ENCODE measurements at places on chromosomes 11 and 22. TPM values are rescaled to one million over a fixed set of nuclear protein-coding genes. Genes with fewer than 3 reads are reported as not detected.

RTN4RL2 gene
- total RNA-seq = 13.8 TPM

DDTL gene
- total RNA-seq = 5.8 TPM

SLC22A9 gene
- not detected for total RNA-seq

B4GALNT4 gene
- 97.8 TPM for total RNA-seq

HARBI1 gene
- 4.4 TPM for total RNA-seq

RBMXL2 gene
- total RNA-seq = not detected

C1QTNF4 gene
- total RNA-seq = 9.5 TPM

CDC42EP2 gene
- total RNA-seq = 15.2 TPM

SPI1 gene
- total RNA-seq = 0.59 TPM

DNA sequence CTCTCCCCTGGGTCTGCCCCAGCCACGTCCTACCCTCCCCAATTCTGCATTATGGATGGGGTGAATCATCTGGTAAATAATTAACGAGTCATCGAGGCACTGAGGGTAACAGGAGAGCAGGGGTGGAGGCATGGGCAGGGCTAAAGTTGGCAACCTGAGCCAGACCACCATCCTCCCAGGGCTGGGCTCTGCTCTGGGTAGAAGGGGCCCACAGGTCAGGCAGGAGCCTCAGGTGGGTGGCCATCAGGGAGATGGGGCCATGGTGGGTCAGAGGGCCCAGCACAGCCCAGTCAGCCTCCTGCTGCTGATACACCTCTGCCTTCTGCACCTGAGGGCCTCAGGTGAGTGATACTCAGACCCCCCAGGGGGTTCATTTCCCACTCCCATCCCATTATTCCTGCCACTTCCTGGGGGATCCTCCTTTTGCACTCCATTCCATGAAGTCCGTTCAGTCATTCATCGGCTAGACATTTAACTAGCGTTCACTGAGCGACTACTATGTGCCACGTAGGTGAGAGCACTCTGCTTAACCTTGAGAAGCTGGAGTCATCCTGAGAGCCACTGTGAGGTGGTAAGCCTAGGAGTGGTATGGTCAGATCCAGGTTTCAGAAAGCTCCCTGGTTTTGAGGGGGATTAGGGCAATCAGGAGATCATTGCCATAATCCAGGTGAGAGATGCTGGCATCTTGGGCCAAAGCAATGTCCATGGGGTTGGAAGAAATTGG lies at the start of gene VSIG10L2:
VSIG10L2 (plus strand) TSS at position 248 of the 724 bp plus-strand sequence; CDS start at position 260, 12 bp downstream.
- no peak for DNase-seq

DNA sequence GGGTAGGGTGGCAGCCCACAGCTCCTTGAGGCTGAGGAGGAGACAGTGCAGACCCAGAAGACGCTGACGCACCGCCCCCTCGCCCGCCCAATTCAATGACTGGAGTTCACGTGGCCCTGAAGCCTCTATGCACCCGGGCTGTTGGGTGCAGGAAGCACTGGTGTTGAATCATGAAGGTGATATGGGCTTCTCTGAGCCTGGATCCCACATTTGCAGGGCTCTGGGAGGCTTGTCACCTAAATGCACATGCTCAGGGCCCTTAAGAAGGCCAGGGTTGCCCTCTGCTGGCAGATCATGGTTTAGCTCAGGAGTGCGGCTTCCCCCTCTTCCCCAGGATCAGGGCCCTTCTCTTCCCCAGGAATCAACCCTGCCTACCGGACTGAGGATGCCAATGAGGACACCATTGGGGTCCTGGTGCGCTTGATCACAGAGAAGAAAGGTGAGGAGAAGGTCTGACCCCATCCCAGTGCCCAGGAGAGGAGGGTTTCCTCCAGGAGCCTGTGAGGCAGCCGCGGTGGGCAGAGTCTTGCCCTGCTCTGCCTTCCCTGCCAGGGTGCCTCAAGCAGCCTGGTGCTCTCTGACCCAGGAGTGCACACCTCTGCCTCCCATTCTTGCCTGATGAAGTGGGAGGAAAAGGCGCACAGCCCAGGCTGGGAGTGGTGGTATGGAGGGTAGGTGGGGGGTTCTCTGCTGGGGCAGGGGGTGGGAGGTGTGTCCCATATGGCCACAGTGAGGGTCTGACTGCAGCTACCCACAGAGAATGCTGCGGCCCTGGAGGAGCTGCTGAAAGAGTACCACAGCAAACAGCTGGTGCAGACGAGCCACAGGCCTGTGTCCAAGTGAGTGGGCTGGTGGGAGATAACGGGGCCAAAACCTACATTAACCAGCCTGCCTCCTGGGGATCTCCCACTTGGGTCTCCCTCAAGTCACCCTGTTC lies 17.5 kb downstream of the RELT start:
- peak; percentile 87 for DNase-seq

DNA sequence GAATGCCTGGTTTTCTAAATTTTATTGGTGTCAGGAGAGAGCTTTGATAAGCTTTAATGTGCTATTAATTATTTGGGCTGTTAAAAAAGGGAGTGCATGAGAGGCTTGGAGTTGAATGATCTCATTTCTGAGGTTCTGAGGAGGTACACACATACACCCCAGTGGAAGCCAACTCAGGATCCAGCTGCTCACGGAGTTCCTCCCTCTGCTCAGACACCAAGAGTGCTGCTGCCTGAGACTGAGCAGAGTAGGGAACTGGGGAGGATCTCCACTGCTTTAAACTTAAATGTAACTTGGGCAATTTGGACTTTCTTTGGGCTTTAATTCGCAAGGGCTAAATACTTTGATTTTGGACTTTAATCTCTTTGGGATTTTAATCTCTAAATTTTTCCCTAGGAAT lies 414.4 kb upstream of the CADM1 start:
- DNase-seq = no peak

DNA sequence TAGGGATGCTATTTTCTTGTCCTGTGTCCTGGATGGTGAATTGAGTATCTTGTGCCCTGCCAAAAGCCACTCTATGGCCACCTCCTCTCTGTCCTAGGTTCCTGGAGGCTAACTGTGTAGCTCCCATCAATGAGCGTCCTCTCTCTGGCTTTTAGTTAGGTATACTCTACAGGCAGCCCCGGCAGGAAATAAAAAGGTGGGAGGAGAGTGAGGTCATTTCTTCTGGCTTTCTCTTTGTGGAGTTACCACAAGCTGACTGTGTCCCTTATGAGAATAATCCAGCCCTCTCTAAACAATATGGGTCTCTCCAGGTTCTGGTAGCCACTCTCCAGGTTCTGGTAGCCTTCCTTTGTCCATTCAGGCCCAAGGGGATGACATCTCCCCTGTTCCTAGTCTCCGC lies 11.7 kb upstream of the ASPHD2 start:
- DNase-seq = no peak

- no peak for DNase-seq
Measured at GRCh38 chr11:118901494-118902335, 18.0 kb downstream of the CXCR5 start.

DNA sequence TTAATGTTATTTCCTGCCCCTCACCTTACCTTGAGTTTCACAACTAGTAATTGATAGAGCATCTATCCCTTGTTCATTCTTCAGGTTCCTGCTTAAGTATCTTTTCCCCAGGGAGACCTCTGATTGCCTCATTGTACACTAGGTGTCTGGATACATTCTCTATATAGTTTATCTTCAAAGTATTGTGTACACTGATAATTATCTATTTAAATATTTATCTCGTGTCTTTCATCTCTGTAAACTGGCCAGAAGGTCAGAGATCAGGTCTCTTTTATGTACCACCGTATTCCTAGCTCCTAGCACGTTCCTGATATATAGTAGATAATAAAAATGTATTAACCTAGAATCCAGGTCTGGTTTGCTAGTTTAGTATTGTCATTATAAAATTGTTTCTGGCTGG lies 6.4 kb downstream of the TMEM126B start:
- no peak for DNase-seq

DNA sequence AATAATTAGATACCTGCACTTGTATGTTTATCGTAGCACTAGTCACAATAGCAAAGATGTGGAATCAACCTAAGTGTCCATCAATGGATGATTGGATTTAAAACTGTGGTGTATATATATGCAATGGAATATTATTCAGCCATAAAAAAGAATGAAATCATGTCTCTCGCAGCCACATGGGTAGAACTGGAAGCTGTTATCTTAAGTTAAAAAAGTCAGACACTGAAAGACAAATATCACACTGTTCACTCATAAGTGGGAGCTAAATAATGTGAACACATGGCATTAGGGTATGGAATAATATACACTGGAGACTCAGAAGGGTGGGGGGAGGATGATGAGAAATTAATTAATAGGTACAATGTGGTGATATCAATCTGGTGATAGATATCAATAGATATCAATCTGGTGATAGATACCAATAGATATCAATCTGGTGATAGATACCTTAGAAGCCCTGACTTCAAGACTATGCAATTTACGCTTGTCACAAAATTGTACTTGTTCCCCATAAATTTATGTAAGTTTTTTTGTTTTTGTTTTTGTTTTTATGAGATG lies 2.0 kb downstream of the LMO2 start:
- no peak for DNase-seq

- DNase-seq = no peak
Measured at GRCh38 chr11:37712251-37712650, 1114.2 kb upstream of the RAG2 start.

- no peak for DNase-seq
Measured at GRCh38 chr11:17821648-17822400, 87.2 kb downstream of the KCNC1 start.

DNA sequence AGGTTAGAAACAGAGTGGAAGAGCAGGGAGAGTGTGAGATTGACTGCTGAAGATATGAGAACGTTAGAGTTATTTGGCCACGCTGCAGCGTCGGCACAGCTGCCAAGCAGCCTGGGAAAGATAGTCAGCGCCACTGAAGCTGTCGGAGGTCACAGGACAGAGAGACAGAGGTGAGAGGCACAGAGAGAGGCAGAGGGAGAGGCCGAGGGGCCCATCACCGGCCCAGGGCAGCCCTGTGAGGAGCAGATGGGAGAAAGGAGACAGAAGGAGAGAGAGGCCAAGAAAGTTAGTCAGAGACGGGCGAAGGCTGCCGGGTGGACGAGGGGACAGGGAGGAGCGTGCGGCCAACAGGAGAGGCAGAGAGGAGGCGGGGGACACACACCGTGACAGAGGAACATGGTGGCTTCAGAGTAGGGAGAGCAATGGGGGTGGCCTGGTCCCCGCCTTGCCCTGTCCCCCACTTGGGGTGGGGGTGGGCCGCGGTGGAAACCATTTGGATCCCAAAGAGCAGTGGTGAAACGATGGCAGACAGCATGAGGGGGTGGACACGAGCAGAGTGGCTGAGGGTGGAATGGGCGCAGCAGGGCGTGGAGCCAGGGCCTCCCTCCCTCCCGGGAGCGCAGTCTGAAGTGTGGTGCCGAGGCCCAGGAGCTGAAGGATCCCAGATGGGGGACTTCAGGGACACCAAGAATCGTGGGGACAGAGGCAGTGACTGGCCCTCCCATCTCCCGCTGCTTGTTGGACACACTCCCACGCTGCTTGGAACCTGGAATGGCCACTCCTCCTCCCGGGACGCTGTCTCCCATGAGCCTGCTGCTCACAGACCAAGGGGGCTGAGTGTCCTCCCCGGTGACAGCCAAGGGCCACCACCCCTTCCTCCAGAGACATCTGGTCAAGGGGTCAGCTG lies 26.6 kb downstream of the LRRC10B start:
- DNase-seq = no peak

- no peak for DNase-seq
Measured at GRCh38 chr11:67355023-67355793, 1.9 kb upstream of the POLD4 start.

DNA sequence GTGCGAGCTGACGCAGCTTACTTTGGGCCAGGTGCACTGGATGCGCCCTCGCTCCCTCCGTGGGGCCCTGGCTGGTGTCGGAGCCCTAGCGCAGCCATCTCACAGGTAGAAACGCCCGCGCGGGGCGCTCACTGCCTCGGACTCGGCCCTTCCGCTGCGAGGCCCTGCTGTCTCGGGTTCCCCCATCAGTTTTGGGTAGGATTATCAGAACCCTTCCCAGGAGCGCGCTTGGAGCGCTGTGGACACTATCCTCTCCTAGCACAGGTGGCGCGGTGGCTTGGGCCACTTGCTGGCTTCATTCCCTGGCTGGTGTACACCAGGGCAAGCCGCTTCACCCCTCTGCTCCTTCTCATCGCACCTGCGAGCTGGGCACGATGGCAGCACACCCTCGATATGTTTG lies 35.7 kb upstream of the B3GAT1 start:
- DNase-seq = no peak

DNA sequence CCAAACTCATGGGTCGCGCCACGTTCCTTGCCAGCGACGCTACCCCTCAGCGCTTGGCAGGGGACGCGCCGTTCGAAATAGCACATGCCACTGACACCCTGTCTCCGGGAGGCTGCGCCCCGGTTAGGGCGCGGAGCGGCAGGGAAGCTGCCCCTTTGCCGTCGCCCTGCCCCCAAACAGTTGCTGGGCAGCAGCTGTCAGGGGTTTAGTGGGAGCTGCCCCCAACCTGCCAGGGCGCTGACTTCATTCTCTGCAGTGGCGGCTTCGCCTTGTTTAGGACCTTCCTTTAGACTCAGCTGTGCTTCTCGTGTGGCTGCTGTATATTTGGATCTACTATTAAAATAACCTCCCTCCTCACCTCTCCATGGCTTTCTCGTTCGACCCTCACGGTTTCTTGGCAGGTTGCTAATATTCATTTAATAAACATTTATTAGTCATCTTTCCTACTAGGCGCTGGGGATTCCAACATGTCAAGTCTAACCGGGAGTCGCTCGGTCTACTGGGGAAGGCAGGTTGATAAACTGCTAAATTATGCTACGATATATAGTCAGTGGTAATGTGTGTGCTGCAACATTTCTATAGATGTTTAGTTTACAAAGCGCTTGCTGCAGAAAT lies 782 bp downstream of the TMEM109 start:
- no peak for DNase-seq

DNA sequence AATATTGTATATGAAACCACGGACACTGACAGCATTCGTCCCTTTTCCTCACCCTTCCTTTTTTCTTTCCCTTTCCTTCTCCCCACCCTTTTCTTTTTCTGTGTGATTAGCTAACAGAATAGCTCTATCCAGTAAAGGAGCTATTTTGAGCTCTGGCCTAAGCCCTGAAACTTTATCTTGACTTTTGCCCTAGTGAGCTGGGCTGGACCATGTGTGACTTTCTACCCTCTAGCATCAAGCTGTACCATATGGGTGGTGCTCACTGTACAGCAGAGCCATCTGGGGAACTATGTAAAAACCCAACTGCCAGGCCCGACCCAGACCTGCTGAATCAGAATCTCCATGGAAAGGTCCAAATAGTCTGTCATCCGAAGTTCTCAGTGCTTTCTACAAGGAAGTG lies 21.9 kb upstream of the PANX1 start:
- no peak for DNase-seq
